ENCODE measurements at places on chromosomes 3 and 15.
A peak's percentile ranks its signal among the peaks of the same experiment; 100 is the strongest.

GRCh38 chr3:73086071-73086494 lies 24.6 kb downstream of the EBLN2 start:
- peak; percentile 11 for DNase-seq

DNA sequence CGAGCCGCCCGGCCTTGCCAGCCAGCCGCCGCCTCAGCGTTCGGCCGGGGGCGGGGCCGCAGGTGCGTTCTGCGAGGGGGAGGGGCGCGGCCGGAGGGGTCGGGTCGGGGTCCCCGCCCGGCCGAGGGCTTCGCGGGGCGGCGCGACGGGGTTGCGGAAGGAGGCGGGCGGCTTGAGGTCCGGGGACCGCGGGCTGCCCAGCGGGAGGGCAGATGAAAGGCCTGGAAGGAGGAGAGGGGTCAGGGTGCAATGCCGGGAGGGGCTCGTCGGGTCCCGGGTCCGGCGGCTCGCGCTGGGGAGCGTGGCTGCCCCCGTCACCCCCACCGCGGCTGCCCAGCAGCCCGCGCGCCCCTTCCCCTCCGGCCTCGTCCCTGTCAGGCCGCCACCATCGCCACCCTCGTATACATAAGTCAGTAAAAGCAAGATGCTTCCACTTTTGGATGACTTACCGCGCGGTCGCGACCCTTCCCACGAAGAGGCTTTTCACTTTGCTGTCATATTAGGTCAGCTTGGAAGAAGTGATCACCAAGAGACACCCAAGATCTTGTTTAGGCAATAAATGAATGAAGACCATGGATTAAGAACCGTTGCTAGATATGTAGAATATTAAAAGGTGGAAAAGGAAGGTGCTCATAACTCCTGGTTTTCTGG lies 620 bp upstream of the ANP32A start:
- DNase-seq: no peak

DNA sequence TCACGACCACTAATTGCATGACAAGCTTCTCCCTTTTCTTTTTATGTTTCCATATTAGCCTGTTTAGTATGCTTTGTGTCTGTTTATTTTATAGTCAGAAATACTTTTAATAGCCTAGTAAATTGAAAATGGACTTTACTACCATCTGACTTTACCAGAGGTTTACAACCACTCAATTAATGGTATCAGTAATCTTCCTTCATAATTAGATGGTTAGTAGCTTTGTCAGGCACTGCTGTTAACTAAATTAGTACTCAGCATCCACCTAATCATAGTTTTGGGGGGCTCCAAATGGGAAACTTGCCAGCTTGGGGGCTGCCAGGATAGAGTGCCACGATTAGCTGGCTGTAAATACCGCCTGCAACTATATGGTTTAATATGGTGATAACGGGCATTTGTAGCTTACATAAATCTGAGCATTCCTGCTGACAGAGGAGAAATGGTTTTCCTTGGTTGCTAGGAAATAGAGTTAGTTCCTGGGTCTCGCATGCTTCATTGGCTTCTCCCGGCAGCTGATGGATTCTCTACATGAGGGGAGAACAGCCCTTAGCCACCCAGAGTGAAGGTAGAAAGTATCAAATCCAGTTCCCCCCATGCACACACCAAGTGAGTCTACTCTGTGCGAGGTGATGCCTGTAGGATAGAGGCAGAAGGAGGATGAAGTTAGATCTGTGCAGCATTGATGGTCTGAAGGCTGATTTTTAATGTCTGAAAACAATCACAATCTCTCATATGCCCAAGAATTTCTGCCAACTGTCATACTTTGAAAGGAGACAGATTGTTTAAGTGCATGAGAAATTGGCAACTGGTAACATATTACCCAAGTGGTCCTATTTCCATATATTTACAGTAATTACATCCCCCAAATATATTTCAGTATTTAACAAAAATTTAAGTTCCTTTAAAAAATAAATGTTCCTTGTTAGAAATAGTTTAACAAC lies 326.6 kb upstream of the PROK2 start:
- DNase-seq: no peak

GRCh38 chr3:71816767-71817156 lies 31.8 kb upstream of the PROK2 start:
- DNase-seq: no peak

DNA sequence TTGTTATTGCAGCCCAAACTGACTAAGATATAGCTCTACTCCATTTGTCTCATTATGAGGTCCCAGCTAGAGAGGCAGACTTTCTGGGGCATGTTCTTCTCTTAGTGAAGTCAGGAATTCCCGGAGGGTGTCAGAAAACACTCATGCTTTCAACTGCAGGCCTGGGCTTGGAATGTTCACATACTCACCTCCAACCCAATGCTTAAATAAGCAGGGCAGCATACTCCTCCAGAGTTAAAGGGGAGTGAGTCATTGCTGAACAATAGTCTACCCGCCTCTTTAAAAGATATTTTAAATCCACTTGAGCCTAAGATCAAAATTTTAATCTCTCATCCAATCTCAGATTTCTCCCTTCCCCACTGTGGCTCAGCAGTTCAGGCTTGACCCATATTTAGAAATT lies 167.8 kb upstream of the DPH6 start:
- DNase-seq: no peak

GRCh38 chr3:186208296-186208989 lies 99.6 kb upstream of the ETV5 start:
- DNase-seq: no peak

- DNase-seq: no peak
These were observed 843 bp upstream of the CD47 start for GRCh38 chr3:108091498-108092250.

GRCh38 chr3:66812136-66812535 lies 186.0 kb upstream of the KBTBD8 start:
- no peak for DNase-seq

DNA sequence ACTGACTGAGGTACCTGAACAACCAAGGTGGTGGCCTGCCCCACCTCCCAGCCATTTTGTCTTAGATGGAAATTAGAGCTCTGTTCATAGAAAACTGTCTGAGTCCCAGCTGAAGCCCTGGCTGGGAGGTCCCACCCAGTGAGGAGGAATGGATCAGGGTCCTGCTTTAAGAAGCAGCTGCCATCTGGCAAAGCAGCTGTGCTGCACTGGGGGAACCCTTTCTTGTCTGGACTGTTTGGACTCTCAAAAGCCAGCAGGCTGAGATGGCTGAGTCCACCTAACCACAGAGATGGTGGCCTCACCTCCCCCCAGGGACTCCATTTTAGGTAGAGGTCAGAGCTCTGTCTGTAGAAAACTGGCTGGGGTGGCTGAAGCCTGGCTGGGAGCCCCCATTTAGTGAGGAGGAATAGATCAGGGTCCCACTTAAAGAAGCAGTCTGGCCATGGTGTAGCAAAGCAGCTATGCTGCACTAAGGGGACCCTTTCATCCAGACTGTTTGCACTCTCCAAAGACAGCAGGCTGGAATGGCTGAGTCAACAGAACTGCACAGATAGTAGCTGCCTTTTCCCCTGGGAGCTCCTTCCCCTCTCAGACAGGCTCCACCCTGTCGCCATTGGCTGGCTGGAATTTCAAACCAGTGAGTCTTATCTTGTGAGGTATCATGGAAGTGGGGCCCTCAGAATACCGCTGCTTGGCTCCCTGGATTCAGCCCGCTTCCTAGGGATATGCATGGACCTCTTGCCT lies 116.9 kb downstream of the EPHA6 start:
- DNase-seq: no peak
